Ammon's horn (tissue), 1 donor: ENCODE measurements at places on chromosomes 1 and 21.

- no peak for DNase-seq
These were observed 206.3 kb downstream of the OMA1 start for GRCh38 chr1:58340185-58340584.

- peak; percentile 40 for DNase-seq
These were observed 3.2 kb upstream of the CCNL2 start for GRCh38 chr1:1402072-1402900.

DNA sequence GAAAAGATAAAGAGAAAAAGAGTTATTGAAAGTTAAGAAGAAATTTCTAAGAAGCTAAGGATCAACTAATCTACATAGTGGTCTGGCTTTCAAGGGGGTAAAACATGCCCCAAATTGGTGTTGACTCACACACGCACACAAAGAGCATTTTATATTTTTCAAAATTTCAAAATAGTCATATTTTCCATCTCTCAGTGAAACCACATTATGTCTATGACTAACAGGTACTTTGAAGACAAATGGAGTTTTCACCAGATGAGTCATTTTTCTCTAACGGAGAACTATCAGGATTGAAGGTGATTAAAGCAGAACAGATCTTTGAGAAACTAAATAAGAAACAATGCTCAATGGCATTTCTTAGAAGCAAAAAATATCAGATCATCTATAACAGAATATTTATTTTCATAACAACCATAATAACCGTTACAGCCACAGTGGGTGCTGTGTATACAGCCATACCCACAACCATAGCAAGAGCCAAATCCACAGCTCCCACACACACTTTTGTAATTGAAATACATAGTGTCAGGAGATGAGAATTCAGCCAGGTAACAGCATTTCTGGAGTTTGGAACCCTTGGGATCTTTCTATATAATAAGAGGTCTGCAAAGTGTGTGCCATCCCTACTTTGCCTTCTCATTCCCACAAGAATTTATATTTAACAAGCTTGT, at the start of gene KRTAP21-3:
KRTAP21-3 (minus strand) TSS at position 539 of the 671 bp plus-strand sequence; CDS start at position 521, 18 bp downstream.
- DNase-seq, result no peak

- DNase-seq, result no peak
These were observed 18.8 kb upstream of the SCCPDH start for GRCh38 chr1:246705368-246705767.

DNA sequence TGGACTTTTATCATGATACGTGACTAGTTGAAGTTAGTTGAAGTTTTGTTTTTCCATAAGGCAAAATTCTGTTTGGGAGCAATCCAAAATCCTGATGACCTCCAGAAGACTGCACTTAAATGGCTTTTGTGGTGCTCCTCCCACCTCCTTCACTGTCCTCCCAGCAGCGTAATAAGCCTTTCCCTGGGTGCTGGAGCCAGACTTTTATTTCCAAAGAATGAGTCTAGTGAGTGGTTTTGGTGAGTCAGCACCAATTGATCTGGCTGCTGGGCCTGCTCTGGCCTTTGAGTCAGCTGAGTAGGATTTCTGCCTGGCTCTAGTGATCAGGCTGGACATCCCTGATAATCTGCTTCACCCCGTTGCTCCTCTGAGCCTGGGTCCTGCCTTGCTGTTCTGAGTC, 21.7 kb upstream of the KCND3 start:
- DNase-seq, result no peak

GRCh38 chr21:43916076-43916475, 51.1 kb downstream of the AGPAT3 start:
- no peak for DNase-seq

- no peak for DNase-seq
These were observed 64.0 kb downstream of the CTH start for GRCh38 chr1:70475023-70475422.

DNA sequence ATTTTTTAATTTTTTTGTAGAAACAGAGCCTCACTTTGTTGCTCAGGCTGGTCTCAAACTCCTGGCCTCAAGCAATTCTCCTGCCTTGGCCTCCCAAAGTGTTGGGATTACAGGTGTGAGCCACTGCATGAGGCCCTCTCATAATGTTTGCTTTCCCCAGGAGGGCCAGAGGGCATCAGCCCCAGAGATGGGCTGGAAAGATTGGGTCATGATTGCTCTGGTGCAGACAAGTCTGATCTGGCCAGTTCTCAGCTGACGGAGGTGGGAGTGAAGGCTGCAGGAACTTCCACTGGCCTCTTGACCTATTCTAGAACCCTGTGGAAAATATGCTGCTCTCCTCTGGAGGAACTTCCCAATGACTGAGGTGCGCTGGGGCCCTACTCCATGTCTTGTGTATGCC, 43.4 kb upstream of the RD3 start:
- DNase-seq, result no peak

GRCh38 chr1:172946814-172947507, 103.8 kb downstream of the TNFSF18 start:
- DNase-seq, result no peak

- no peak for DNase-seq
These were observed 682.4 kb upstream of the ADGRL4 start for GRCh38 chr1:79688932-79689331.

- DNase-seq, result no peak
These were observed 23.7 kb downstream of the LRRC8B start for GRCh38 chr1:89548122-89548857.

- peak; percentile 8 for DNase-seq
These were observed 89.1 kb downstream of the CLEC20A start for GRCh38 chr1:178407655-178408054.

DNA sequence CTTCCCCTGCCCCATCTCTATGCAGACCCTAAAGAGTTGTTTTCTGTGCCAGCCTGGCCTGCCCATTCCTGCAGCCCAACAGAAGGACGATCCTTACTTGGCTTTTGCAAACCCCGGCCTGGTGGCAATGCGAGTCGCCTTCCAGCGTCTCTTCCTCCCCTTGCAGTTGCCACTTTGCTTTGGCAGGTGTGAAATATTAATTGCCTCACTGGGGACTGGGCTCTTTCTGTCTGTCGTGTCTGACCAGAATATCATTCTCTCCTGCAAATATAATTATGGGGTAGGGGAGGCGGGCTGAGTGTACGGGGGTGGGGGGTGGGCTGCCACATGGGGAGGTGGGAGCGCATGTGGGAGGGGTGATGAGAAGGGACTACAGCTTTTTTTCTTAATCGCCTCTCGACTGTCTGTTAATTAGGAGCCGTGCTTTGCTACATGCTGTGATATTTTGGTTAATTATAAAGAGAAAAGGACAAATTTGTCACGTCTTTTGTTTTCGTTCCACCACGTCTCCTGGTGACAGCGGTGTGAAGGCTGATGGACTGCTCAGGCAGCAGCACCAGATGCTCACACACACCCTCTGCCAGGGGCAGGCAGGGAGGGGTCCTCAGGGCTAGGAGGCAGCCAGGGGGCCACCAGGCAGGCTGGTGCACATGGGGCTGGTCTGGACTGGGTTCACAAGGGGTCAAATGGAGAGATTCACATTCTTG, 80.1 kb upstream of the CD34 start:
- DNase-seq, result no peak

GRCh38 chr1:173212952-173213491, 5.9 kb upstream of the TNFSF4 start:
- no peak for DNase-seq

- no peak for DNase-seq
These were observed 64.5 kb downstream of the LRRC40 start for GRCh38 chr1:70140894-70141293.

GRCh38 chr1:209674957-209675564, at the start of gene G0S2:
Gene G0S2 (plus strand): TSS chr1:209675412. CDS start chr1:209675685, 273 bp downstream.
- DNase-seq, result peak; percentile 60

DNA sequence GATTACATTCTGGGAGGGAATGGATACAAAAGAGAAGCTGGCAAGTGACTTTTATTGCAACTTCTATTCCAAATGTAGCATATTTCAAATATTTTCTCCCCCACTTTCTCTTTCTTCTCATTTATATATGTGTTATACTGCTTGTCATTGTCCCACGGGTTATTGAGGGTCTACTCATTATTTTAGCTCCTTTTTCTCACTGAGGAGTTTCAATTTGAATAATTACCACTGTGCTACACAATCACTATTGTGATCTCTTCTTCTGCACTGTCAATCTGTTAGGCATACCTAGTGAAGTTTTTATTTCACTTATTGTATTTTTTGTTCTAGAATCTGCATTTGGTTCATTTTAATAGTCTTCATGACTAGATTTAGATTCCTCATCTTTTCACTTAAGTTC, 339.7 kb downstream of the PTPRC start:
- DNase-seq, result no peak

GRCh38 chr21:7947422-7947821, 2574.0 kb upstream of the TPTE start:
- no peak for DNase-seq

DNA sequence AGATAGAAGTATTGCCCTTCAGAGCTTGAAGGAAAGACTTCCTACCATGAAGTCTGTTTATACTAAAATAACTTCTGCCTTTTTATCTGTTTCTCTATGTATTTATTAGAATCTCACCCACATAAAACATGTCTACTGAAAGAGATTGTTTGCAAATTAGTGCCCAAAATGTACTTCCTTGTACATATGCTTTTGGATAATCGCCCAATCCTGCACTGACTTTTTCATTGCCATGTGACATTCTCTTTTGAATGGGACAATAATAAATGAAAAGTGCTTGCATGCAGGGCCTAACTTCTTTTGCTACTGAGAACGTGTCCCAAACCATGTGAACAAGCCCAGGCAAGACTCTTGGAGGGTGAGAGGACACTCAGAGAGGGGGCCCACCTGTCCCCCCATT, 711.6 kb upstream of the ADAMTS5 start:
- no peak for DNase-seq

- DNase-seq, result peak; percentile 6
These were observed 553.8 kb upstream of the CAMK1G start for GRCh38 chr1:209029737-209030136.

DNA sequence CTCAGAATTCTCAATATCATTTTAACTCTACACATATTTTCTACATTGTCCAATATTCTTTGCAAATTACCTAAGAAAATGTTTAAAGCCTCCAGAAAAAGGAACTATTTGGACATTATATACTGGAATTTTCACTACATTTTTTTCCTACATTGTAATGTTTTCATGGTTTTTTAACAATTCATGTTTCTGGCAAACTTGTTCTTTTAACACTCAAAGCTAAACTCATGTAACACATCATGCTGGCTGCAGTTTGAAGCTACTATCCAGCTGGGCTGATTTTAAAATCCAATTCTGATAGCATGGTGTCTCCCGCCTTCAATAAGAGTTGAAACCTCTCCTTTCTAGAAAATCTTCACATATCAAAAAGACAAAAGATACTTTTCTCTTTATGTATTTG, 52.0 kb downstream of the TGFBR3 start:
- no peak for DNase-seq

DNA sequence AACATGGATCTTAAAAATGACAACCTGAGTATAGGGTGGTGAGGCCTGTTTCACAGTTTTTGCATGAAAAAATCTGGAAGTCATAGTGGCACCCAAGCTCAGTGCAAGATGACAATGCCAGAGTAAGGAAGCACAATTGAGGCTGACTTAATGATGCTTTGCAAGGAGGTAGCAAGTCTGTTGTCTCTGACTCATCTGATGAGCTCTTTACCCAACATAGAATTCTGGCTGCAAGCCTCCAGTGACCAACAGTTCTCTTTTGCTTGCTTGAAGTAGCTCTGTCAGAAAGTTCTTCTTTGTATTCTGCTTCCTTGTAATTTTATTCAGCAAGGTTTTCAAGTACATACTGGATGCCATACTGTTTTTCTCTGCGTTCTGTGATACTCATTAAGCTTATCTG, 117.1 kb downstream of the FOXD2 start:
- DNase-seq, result no peak
